ENCODE measurements at places on chromosomes 2 and 18. TPM values are rescaled to one million over a fixed set of nuclear protein-coding genes. Genes with fewer than 3 reads are reported as not detected.

ABCG8 gene
- polyA plus RNA-seq, result 1.9 TPM

RGPD3 gene
- 0.20 TPM for polyA plus RNA-seq

SRBD1 gene
- polyA plus RNA-seq, result 6.6 TPM

TTR gene
- polyA plus RNA-seq, result 0.51 TPM

SAG gene
- not detected for polyA plus RNA-seq

PRKAG3 gene
- polyA plus RNA-seq, result 0.20 TPM

PFN4 gene
- polyA plus RNA-seq, result 0.63 TPM

MGAT4A gene
- 4.9 TPM for polyA plus RNA-seq

DNA sequence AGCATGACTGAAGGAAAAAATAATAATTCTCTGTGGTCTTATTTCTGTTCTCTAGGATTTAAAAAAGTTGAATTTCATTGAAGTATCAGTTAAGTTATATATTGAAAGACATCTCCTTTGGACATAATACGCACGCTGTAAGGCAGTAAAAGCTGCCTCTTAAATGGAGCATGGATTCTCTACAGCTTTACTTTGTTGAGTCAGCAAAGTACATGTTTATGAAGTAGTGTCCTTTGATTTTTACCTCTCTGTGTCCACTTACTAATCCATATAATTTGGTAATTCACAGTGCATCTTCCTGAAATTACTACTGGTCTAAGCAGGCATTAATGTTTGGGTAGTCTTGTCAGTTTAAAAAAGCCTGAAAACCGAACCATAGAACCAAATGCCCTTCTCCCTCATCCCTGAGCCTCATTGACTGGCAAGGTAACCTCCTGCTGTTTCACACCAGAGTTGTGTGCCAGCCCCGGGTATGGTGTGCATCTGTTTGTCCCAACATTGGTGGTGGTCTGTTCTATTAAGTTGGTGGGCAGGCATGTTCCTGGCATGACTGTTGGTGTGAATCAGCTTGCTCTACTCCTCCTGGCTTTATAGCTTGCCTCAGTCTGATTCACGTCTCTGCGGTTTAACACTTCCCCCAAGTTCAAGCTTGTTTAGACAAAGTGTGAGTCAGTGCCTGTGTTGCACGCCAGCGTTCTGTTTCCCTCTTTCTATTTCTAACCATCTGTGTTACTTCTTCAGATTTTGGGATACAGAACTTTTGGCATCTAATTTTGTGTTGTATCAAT, 71.0 kb upstream of the ITM2C start:
- peak; percentile 86 for DNase-seq

DNA sequence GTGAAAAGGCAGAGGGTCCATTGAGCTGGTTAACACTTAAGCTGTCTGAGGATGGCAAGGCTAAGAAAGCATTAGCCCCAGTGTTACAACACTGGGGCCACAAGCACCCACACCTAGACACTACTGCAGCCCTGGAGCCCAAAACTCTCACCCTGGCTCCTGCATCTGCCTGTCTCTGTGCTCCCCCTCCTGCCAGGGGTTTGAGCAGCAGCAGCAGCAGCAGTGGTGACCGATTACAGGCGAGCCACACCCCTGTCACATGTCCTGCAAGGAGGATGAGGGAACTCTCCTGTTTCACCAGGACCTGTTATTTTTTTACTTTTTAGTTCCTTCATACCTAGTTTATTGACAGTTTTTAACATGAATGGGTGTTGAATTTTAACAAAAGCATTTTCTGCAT, 326.7 kb upstream of the MAP2 start:
- no peak for DNase-seq

DNA sequence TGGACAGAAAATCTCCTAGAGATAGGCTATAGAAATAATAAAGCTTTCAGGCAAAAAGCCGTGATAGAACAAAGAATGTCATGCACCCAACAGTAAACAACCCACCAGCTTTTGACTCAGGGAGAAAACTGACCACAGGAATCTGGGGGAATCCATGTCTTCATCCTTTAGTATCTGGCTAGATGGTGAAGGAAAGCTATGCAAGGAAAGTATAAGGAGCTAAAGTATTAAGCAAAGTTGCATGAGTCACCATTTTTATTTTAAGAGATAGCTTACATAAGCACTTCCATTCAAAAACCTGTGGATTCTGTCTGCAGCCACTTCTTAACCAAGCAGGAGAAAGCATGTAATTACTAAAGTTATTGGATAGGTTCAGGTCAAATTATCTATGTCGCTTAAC, 363.8 kb downstream of the LRP1B start:
- no peak for DNase-seq

DNA sequence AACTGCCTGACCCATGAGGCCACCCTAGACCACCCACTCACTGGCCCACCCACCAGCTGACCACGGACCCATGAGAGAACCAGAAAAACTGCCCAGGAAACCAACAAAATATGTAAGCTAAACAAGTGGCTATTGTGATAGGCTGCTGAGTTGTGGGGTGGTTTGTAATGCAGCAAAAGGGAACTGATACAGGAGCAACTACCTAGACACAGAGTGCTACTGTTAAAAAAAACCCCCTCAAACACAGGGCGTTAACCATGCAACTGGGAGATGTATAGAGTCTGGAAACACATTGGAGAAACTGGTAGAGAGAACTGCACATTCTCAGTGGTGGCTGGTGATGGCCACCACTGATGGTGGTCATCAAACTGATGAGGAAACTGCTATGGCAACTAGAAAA, 206.3 kb upstream of the GYPC start:
- DNase-seq, result no peak

- no peak for DNase-seq
Measured at GRCh38 chr2:74364533-74365505, 15.3 kb downstream of the DCTN1 start.

GRCh38 chr2:218387369-218388194, 5.5 kb downstream of the SLC11A1 start:
- DNase-seq, result peak; percentile 87

GRCh38 chr18:46035696-46036680, 36.1 kb downstream of the PSTPIP2 start:
- no peak for DNase-seq

DNA sequence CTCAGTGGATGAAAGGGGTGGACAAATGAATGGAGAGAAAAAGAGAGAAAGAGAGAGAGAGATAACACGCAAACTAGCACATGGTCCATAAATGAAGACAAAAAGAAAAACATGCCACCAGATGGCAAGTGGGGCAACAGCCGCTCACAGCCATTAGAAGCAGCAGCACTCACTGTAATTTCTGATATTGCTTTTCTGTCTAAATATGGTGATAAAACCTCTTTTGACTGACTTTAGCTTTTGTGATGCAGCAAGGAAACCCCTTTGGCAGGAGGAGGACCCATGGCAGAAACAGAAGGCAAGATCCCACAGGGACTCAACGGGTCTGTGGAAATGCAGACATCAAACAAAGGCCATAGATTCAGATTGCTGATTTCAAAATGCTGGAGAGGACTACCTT, 88.0 kb upstream of the CDH20 start:
- no peak for DNase-seq

DNA sequence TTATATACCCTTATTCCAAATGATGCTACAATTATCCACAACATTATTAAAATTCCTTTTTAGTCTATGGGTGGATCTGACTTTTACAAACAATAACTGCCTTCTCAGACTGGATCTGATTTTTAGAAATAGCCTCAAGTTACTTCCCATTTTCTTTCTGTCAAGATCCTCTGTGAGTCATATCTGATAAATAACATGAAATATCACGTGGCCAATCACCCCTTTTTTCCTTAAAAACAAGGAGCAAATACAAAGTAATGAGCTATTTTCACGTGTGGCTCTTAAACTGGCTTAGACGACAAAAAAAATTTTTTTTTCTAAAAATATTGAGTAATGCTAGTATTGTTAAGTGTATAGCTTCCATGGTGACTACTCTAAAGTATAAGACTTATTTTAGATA, 6.7 kb downstream of the PELI1 start:
- DNase-seq, result no peak

- peak; percentile 51 for DNase-seq
Measured at GRCh38 chr2:165794536-165794928, 485 bp upstream of the GALNT3 start.

DNA sequence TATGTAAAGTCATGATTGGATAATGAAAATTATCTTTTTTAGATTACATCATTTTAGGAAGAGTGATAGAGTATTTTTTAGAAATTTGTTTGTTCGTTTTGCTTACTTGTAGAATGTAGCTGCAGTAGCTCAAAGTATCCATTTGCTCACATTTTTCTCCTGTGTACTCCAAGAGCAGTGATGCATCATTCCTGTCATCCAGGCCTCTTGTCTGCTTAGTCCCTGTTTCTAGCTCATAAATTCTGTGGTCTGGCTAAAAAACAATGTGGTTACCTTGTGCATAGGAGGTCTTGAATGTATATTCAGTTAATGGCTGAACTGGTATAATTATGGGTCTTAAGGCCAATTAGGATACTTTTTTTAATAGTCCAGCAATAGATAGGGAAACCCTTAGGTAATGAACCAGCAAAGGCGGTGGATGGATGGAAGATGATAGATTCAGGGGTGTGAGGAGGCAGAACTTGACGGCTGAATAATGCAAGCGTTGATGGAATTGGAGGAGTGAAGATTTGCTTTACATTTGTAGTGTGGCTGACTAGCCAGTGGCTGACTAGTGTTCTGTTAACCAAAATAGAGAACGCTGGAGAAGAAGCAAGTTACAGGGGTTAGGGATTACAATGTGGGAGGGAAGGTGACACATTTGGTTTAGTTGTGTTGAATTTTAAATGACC, 145.0 kb downstream of the ZNF407 start:
- DNase-seq, result no peak

- DNase-seq, result no peak
Measured at GRCh38 chr2:133768658-133769435, 200.6 kb upstream of the NCKAP5 start.

GRCh38 chr2:22934747-22935146, 450.2 kb upstream of the KLHL29 start:
- no peak for DNase-seq

- DNase-seq, result no peak
Measured at GRCh38 chr2:130744287-130745117, 10.8 kb upstream of the AMER3 start.

GRCh38 chr2:75523313-75524275, 37.1 kb downstream of the EVA1A start:
- DNase-seq, result no peak

DNA sequence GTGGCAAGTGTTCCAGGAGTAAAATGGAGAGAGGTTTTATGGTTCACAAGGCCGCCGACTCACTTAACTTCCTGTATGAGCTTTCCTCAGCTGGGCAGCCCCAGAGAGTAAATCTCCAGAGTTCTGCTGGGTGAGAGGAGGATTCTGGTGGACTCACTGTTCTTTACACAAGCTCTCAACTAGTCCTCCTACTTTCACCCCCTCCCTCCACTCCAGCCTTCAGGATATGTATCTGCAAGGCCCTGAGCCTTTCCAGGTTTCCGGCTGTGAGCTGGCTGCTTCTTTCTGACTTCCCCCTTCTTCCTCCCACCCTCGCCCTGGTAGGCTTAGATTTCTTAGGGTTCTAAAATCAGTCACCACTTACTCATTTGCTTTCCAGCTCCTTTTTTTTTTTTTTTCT, 34.0 kb downstream of the EML6 start:
- DNase-seq, result no peak

DNA sequence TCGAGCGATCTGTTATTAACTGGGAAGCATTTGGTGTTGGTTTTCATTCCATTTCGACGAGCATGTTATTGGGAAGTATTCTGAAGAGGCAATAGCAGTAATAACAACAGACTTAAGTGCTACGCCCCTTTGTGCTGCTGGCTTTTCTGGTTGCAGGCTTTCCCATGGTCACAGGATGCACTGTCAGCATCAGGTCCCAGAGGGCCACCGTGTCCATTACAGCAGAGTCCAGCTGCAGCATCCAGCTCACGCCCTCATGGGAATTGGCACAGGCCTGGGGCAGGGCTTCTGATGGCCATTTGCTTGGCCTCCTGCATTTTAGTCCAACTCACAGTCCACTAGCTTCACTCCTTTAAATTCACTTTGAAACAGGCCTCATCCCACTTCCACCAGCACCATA, 44.4 kb downstream of the BCL2L11 start:
- DNase-seq, result no peak

- DNase-seq, result no peak
Measured at GRCh38 chr18:74073957-74074667, 73.5 kb downstream of the FBXO15 start.

GRCh38 chr18:26046419-26047077, 43.9 kb downstream of the SS18 start:
- DNase-seq, result no peak

- DNase-seq, result no peak
Measured at GRCh38 chr2:229798446-229799155, 84.2 kb upstream of the DNER start.

GRCh38 chr2:224110811-224111210, 71.7 kb upstream of the SERPINE2 start:
- DNase-seq, result no peak

DNA sequence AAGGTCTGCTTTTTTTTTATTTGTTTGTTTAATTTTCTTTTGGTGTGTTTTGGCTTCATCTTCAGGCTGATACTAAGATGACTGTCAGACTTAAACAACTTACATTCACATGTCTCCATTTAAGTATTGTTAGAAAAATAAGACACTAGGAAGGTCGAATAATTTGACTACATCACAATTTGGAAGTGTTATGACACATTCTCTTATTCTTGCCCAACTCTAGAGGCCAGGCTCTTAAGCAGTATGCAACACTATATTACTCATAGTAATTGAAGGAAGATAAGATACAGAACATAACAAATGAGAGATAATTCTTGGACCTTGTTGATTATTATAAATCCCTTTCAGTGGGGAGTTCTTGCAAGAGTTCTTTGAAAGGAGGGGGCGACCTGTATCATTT, 295.3 kb upstream of the COL3A1 start:
- no peak for DNase-seq

GRCh38 chr18:67919316-67919715, 402.8 kb upstream of the DSEL start:
- DNase-seq, result no peak

DNA sequence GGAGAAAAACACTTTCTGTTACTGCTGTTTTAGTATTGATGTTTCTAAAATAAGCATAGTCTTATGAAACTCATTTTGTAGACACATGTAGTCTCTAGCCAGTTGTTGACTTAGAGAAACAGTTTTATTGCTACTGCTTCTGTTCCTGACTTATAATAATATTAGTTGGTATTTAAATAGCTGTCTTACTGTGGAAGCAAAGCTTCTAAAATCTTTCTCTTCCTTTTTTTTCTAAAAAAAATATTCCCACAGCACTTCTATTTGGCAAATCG, 121.8 kb downstream of the MTX2 start:
- DNase-seq, result no peak

- DNase-seq, result no peak
Measured at GRCh38 chr2:76393356-76393755, 682.6 kb upstream of the GCFC2 start.
